GM23338 (cell line): ENCODE measurements at places on chromosomes 12 and 14.

GRCh38 chr12:93980711-93981110, 167.7 kb upstream of the PLXNC1 start:
- no peak for DNase-seq

DNA sequence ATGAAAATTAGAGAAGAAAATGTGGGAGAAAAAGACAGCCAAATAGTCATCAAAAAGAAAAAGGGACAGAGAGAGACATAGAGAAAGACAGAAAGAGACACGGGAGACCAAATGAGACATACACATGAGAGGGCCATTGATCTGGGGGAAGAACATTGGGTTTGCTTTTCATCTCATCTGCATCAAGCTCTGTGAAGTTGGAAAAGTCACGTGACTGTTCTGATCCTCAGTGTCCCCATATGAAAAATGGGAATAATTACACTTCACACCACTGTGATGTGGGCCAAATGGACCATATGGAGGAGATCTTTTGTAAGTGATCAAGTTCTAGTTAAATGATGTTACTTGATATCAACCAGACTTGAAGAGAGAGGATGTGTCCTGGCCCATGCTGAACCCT, 147.1 kb upstream of the NRXN3 start:
- no peak for DNase-seq

DNA sequence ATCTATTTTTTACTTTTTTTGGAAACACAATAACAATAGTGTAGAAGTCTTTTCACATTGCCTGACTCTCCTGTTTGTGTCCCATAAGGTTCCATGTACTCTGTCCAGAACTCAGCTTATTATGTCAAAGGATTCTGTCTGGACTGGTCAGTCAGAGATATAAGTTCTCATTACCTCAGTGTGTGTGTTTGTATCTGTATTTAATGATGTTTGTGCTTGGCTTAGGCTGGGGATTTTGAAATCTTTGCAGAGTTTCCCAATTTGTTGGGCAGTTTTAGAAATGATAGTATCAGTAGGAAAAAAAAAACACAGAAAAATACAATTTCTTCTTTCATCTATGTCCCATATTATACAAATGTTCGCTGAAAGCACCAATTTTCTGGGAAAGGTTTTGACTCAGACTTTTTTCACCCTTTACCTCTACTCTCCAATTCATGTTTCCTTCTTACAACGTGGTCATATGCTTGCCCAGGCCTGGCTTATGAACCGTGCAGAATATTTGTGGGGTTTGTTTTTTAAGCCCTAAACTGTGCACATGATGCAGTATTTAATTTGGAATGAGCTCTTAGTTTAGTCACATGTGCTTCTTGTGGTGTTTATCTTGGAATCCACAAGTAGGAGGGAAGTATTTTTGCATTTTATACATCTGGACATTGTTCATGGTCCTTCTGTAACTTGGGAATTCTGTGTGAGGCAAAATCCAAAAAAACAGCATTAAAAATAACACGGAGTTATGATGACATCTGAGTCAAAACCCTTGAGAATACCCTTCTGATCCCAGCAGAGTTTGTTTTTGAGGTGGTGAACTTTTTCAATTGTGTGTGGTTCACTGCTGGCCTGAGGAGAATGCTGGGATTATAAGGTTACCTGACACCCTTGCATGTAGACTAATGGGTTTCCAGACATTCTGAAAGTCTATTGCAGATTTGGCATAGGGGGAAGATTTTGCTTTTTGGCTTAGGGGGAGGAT, 121.2 kb downstream of the RAD51B start:
- DNase-seq: peak; percentile 9

DNA sequence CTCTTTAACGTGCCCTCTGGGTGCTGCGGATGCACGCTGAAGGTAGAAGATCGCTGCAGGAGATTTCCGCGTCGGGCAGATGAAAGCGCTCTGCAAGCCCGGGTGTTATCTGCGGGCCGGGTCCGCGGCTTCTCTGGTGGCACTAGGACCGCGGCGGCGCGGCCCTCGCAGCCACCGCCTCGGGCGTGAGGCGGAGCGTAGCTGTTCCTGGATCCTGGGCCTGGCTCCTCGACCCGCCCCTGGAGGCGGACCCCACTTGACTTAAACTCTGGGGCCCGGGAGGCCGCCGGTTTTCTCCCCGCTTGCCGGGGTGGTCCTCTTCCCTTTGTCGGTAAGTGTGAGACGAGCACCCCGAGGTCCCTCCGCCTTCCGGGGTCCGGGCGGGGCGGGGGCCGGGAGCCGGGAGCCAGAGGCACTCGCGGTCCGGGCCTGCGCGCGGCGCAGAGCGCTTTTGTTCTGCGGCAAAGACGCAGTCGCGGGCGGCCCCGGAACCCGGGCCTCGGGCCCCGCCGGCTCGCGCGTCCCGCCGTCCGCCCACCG, at the start of gene RESF1:
Gene RESF1, plus strand, starts transcription at position 255 of the 540 bp plus-strand sequence. CDS start 21,541 bp downstream, outside the sequence.
- peak; percentile 95 for DNase-seq

DNA sequence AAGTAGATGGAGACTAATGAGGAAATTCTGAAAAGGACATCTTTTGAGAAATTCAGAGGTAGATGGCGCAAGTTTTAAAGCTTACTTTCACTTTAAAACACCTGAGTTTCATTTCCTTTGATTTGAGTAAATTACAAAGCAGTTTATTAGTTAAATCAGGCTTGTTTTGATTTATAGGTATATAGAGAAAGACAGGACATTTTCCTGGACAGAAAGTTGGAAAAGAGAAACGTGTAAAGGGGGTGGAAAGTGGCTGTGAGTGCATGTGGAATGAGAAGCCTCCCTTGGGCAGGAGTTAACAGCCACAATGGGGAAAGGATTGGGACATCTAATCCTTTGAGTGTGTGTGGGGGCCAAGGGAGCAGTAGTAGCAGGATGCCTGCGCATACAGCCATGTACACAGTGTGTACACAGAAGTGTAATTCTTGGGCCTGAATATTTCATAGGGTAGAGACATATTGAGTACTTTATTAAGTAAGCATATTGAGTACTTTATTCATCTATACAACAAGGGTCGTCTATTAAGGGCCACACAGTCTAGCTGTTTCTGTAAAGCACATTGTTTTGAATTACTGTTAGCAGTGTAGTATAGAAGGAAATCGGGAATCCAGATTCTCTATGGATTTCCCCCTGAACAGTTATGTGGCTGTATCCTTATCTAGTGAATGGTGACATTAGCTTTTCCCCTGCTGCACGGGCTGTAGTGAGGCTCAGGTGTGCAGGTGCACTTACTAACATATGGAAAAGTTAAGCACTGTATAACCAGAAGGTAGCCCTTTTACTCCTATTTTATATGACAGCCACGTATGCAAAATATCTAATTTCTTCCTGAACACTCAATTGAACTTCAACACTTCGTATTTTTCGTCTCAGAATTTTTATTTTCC, 19.1 kb downstream of the MARK3 start:
- DNase-seq: no peak

GRCh38 chr12:66739940-66740651, 61.2 kb upstream of the GRIP1 start:
- DNase-seq: no peak

DNA sequence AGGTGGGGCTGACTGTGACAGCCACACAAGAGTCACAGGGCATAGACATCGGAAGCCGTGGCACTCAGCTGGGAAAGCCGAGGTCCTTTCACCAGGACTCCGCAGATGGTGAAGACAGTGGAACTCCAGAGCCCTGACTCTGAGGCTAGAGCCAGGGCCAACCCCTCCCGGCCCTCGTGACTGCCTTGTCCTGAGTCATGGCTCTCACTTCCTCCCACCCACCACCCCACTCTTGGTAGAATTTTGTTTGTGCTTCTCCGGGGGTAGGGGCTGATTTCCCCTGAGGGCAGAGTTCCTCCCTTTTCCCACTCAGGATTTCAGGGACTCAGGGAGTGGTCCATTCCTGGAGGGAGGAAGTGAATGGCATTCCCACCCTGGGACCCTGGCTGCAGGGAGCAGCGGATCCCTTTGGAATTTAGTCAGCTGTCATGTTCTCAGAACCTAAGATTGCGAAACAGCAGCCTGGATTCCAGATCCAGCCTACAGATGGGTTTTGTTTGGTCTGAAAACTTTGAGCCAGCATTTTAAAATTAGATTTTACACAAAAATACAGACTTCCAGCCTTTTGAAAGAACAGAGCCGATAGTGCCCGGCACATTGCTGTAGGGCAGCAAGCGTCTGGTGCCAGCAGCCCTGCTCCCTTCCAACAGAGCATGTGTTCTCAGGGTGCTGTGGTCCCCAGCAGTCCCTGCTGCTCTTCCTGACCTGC, 50.7 kb downstream of the TPCN1 start:
- DNase-seq: peak; percentile 24

DNA sequence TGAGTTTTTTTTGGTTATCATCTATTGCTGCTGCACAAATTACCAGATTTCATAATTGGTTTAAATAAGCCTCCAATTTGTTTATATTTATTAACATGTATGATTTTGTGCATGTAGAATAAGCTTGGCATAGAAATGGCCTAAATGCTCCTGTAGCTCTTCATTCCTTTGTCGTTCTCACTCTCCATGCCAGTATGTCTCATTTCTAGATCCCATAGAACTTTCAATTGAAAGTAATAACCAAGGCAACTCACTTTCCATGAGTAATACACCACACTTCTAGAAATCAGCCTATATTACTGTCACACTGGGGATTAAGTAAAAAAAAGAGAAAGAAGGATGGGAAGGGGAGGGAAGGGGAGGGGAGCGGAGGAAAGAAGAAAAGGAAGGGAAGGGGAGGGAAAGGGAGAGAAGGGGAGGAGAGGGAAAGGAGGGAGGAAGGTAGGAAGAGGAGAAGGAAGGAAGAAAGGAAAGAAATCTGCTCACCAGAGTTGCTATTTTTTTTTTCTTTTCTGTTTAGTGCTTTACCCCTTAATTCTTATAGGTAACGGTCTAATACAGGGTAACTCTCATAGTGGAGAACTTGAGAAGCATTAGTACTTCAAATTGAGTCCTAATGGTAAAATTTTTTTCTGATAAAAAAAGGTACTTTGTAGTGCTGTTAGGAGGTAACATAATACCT, 45.6 kb downstream of the MDM2 start:
- DNase-seq: no peak

GRCh38 chr12:3704512-3705353, 48.2 kb downstream of the CRACR2A start:
- no peak for DNase-seq

DNA sequence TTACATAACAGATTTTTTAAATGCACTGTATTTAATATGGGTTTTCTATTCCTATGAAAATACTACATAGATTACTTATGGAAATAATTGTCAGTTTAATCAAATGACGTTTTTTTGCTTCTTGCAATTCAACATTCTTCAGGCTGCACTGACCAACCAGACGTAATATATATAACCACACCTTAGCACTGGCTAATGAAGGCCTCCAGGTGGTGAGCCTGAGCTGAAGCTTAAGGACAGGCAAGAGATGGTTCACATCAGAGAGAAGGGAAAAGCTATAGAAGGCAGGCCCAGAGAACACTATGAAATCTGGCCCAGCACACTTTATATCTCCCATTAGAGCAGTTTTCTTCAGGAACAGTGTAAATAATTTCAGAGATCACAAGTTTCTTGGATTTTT, 2.8 kb upstream of the MDGA2 start:
- DNase-seq: peak; percentile 31

- no peak for DNase-seq
These were observed 107.0 kb downstream of the TSHR start for GRCh38 chr14:81062380-81062779.

DNA sequence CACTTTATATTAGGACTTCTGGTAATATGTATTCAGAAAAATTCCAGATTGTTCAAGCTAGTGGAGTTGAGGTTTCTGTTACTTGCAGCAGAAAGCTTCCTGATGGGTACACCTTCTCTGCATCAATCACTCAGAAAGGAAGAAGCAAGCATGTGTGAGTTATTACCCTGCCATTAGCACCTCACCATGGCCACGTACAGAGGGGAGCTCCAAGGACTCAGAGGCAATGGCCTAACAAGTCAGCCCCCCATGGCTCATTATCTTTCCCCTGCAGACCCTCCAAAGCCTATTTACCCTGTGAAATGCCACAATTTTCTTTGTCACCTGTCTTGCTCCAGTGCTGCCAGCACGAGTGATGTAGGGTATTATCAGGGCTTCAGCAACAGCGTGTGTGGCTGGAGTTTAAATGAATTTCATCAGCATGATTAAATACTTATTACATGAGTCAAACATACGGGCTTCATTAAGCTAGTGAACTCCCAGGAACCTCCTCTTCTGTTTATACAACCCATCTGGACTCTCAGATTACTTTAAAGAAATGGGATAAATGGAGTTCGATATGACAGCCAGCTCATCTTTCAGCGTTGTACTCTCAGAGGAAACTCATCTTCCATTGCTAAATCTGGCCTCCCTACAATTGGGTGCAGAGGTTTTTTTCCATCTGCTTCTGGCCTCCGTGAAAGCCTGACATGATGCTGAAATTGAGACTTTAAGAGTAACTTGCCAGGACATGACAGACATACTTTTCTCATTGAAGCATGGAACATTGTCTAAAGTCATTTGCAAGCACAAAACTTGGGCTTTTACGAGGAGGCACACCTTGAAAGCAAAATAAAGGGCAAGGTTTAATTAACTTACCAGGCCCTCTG, 135.9 kb downstream of the TMEM30B start:
- DNase-seq: no peak

DNA sequence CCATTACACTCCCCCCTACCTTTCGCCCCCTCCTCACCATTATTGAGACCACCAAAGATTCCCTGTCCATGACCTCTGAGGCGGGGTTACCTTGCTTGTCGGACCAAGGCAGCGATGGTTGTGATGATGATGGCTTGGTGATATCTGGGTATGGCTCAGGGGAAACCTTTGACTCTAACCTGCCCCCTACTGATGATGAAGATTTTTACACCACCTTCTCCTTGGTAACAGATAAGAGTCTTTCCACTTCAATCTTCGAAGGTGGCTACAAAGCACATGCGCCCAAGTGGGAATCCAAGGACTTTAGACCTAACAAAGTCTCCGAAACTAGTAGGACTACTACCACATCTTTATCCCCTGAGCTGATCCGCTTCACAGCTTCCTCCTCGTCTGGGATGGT, 350.2 kb downstream of the DIO2 start:
- peak; percentile 53 for DNase-seq

DNA sequence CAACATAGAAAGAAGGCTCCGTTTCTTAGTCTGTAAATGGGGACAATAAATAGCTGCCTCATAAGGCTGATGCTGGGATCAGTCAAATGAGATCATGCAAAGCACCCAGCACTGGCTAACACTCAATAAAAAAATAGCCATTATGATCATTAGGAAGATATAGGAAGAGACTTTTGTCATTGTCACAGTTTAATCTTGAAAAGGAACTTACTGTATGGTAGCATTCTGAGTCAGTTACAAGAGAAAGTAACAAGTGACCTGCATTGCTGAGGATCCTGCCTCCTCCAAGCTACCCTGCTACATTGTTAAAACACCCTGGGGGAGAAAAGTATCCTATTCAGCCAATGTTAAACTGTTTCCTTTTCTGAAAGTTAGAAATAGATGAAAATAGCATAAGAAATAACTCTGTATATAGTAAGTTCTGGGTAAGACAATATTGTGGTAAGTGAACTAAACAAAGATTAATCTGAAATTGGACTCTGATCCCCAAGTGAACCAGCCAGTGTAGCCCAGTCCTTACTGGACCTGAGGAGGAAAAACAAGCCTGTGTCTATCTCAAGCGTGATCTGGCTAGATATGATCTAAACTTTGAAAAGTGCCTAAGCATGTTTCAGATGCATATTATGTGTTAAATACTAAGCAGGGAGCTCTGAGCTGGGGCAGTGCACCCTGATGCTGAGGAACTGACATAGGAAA, 3.6 kb upstream of the NUDT4 start:
- DNase-seq: peak; percentile 45
